ENCODE measurements at places on chromosomes 5 and 9.

DNA sequence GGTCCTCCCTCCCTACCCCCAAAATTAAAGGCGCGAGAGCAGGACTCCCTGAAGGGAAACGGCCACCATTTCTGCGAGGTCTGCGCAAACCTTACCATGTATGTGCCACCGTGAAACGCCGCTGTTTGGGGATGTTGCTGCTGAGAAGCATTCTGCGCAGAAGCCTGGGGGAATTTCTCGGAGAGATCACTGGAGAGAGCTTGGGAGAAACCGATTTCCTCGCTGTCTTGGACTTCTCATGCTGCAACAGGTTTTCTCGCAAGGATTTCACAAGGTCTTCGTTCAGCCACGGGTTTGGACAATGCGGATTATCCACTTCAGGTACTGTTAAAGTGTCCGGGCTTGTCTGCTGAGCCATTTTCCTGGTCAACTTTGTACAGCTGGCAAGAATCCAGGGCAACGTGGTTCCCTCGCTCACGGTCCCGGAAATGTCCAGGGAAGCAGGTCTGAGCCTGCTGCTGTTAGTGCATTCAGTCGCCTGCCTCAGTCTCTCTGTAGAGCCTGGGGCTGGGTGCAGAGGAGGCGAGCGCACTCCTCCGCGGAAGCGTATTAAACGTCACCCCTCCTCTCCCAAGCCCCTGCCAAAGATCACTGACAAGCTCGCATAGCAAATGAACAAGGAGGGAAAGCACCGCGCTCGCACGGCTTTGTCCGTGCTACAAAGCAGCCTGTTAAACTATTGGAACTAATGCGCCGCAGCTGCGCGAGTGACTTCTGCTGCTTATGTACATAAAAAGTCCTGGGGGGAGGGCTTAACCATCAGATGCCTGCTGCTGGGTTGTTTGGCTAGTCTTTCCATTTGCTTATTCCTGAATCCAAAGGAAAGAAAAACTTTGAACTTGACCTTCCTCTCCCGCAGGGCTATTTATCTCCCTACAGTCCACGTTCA, 125.1 kb downstream of the PDE4D start:
- DNase-seq, result no peak

GRCh38 chr5:172875505-172876279, 41.6 kb downstream of the ERGIC1 start:
- DNase-seq, result no peak

GRCh38 chr5:174801798-174802197, 77.4 kb downstream of the MSX2 start:
- DNase-seq, result no peak

- no peak for DNase-seq
Observed at GRCh38 chr9:114096041-114096511, 3.0 kb downstream of the KIF12 start.

DNA sequence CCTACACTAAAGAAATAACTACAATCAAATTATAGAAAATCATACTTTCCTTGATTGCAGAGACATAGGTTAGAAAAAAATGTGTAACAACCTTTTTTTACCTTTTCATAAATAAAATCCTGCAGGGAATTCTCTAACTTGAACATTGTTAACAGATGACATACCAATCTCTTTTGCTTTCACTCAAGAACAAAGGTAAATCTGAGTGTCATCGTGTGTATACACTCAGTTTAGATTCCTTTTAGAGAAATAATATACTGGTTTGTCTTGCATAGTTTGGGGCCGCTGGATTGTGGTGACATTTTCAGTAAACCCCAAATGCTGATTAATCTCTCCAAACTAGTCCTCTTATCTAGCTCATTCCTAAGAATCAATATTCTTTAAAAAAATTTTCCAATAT, 20.8 kb upstream of the MTAP start:
- DNase-seq, result no peak

- DNase-seq, result no peak
Observed at GRCh38 chr9:90846770-90847419, 45.3 kb downstream of the SYK start.

- DNase-seq, result no peak
Observed at GRCh38 chr5:167678481-167678880, 613.0 kb upstream of the WWC1 start.

DNA sequence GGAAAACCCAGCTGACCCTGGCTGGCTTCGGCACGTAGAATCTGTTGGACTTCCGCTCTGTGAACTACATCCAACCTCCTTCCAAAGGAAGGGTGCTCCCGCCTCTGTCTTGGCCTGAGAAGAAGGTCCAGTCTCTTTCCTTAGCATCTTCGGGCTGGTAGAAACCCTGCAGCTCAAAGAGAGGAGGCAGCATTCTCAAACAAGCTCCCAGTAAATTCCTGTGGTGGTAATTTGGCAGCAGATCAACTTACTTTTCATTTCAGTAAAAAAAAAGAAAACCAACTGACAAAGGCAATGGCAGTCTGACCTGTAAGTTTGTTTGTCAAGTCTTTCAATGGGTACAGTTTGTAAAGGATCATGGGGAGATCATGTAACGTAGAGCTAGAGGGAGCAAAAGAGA, 176.7 kb downstream of the MED10 start:
- no peak for DNase-seq

DNA sequence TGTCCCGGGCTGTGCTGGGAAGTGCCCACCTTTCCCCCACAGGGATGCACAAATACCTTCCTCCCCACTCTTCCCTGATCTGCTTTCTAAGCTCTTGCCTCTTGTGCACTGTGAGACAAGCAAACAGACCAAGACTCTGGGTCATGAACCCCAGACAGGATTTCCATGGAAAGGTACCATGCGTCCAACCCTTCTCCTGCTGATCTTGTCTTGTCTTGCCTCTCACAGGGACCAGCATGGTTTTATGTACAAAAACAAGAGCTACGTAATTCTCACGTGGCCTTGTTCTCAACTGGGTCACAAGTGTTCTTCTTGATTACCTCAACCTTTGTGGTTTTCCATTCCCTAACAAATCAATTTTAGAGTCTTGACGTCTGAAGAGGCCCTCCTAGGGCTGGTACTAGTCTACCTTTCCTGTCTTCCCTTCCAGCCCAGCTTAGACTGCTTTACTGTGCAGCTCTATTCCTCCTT, 176.5 kb upstream of the MAP3K1 start:
- no peak for DNase-seq

- DNase-seq, result no peak
Observed at GRCh38 chr5:158809310-158809850, 290.3 kb downstream of the EBF1 start.

GRCh38 chr5:110853267-110853666, 114.5 kb downstream of the SLC25A46 start:
- DNase-seq, result no peak

DNA sequence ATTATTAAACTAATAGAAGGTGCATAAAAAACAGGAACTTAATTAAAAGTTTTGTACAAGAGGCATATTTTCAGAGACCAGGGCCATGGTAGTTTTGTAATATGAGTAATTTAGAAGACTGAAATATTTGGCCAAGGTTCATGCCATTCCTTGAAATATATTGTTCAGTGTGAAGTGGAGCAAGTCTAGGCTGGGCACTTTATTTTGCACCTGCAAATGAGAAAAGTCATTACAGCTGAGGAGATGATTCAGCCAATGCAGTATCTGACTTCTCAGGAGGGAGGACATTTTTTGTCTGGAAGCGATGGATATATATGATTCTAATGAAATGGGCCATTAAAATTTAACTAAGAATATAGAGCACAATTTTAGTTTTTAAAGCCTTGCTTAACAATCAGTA, 754.0 kb upstream of the ADAMTS16 start:
- DNase-seq, result no peak

DNA sequence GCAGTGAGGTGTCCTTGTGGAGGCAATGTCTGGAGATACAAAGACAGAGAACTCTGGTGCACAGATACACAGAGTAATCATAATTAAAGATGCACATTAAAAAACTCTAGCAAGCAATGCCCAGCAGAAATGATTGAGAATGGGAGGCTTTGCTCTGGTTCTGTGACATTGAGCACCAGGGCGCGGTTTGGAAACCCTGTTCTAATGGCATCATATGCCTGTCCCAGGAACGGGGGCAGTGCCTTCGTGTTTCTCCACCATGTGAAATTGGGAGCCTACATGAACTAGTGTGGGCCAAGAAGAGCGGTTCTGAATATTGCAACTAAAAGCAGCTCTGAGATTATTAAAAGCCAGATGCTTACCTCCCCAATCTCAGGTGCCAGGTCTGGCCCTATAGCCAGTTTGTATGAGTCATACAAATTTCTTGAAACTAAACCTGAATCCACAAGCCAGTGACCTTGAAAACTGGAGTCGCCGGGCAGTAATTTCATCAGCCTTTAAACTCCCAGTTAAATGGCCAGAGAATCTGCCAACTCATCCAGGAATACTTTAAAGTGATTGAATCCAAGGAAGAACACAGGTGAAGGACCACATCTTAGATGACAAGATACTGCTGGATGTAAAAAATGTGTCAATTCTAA, 22.2 kb upstream of the CTSL start:
- DNase-seq, result no peak

GRCh38 chr9:94632737-94633136, 6.6 kb downstream of the FBP1 start:
- DNase-seq, result no peak

DNA sequence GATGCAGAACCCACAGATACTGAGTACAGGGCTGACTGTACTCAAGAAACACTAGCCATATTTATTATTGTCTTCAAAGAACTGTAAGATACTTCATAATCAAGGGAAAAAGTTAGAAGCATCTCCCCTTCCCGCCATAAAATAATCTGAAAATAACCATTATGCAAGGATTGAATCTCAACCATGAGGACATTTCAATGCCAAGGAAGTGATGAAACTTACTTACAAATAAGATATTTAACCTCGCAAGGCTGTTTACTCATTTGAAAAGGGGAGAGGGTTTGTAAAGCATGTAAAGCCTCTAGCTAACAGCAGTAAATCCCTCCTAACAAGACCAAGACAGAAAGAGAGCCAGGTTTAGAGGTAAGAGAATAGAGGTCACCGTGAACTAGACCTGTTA, 6.3 kb downstream of the MYO10 start:
- no peak for DNase-seq

- no peak for DNase-seq
Observed at GRCh38 chr5:76489877-76490688, 87.0 kb downstream of the IQGAP2 start.

GRCh38 chr9:104921067-104921741, 6.8 kb downstream of the ABCA1 start:
- no peak for DNase-seq
